ENCODE measurements at places on chromosomes 5 and 9. TPM values are rescaled to one million over a fixed set of nuclear protein-coding genes. Genes with fewer than 3 reads are reported as not detected.

TMEM8B gene
- total RNA-seq = 2.7 TPM

GADD45G gene
- total RNA-seq = 0.42 TPM

ECM2 gene
- 0.21 TPM for total RNA-seq

CFAP77 gene
- not detected for total RNA-seq

IL3 gene
- total RNA-seq = not detected

SURF4 gene
- total RNA-seq = 205 TPM

MELK gene
- total RNA-seq = 75.9 TPM

SOX30 gene
- total RNA-seq = 0.06 TPM

SLC31A1 gene
- 17.9 TPM for total RNA-seq

ARHGEF39 gene
- total RNA-seq = 17.0 TPM

ZNG1A gene
- 31.0 TPM for total RNA-seq

PAX5 gene
- total RNA-seq = not detected

F2R gene
- total RNA-seq = 28.7 TPM
